Right lung (tissue), 10 donors: ENCODE measurements at places on chromosomes 6 and 20.

GRCh38 chr6:127998985-127999384 lies 98.1 kb upstream of the THEMIS start:
- no peak for DNase-seq

- DNase-seq = no peak
Measured at GRCh38 chr6:79861023-79861422, 86.3 kb downstream of the ELOVL4 start.

DNA sequence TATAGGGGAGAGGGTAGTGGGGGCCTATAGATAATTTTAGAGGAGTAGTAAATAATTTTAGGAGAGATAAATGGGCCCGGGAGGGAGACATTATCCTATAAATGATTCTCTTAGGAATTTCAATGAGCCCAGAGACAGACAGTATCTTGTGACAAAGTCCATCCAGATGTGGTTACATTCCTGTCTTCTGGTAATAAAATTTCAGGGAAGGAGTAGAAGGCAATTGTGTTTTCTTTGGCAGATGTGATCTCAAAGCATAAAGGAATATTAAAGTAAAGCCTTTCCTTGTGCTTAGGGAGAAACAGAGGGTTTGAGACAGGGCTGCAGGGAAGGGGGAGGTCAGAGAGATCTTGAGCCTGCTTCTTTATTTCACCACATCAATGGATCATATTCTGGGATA lies 979.8 kb upstream of the GJE1 start:
- DNase-seq = no peak

DNA sequence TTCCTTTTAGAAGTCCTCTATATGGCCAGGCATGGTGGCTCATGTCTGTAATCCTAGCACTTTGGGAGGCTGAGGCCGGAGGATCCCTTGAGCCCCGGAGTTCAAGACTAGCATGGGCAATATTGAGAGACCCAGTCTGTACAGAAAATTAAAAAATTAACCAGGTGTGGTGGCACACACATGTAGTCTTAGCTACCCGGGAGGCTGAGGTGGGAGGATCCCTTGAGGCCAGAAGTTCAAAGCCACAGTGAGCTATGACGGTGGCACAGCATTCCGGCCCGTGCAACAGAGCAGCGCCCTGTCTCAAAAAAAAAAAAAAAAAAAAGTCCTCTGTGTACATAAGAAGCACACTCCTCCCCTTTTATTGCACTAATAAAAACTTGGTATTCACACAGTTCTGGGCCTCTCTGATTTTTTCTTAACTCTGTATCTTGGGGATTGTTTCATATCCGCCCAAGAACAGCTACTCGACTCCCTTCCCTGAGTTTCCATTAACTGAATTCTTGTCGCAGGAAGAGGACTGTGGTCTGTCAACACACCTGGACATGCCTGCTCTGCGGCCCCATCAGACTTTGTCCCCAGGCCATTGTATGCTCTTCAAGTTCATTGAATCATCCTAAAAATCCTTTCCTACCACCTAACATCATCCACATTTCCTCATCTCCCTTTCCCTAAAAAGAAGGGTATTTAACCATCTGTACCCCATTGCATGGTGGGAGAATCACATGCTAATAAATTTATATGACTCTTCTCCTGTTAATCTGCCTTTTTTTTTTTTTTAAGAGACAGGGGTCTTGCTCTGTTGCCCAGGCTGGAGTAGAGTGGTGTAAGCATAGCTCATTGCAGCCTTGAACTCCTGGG lies 25.9 kb upstream of the PPP1R3G start:
- no peak for DNase-seq

DNA sequence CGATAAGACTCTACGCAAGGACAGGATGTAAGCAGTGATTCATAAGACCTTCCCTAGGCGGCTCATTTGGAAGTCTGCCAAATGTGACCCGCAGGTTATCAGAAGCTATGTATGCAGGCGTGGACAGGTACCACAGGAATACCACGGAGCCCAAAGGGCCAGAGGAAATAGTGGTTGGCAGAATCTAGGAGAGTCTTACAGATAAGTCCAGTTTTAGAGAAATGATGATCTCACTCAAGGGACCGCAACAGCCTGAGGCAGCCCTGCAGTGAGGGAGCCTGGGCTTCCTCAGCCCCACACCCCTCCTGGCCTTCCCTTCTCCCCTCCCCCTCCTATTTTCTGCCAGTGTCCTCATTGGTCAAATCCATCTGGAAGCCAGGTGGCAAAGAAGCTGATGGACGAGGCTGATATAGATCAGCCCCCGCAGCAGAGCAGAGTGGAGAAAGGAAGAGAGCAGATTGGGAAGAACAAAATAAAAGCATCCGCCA lies 110.6 kb downstream of the FNDC1 start:
- DNase-seq = no peak
